ENCODE measurements at places on chromosomes 11 and 22. TPM values are rescaled to one million over a fixed set of nuclear protein-coding genes. Genes with fewer than 3 reads are reported as not detected.

GRCh38 chr11:17734418-17734911, at the start of gene KCNC1:
KCNC1 (plus strand) TSS chr11:17734781; CDS start chr11:17736003, 1,222 bp downstream.
- no peak for DNase-seq

GRCh38 chr11:76626921-76627401, 43.6 kb downstream of the LRRC32 start:
- DNase-seq = no peak

GRCh38 chr11:68331338-68331947, 19.1 kb downstream of the LRP5 start:
- DNase-seq = no peak

DNA sequence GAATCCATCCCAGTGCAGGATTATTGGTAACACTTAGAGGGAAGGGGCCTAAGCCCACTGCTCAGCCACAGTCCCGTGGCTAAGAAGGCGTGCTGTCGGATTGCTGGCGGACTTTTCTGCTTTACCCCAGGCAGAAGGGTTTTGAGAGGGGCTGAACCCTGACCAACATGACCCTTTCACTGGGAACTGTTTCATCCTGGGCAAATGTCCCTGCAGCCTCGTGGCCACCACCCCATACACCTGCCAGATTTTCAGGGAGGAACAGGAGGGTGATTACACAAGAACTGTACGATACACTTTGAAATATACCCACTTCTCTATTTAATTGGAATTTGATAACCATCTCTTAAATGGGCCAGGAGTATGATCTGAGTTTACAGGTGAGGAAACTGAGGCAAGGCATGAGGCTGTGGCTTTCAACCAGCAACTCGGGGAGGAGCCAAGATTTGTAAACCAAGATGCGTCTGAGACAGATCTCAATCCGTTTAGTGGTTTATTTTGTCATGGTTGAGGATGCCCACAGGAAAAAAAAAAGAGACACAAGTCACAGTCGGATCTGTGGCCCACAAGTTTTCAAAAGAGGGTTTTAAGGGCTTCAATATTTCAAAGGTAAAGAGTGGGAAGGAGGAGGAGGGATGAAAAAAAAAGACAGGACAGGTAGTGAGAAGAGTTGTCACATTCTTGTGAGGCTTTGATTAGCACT, 6.1 kb upstream of the APOL3 start:
- no peak for DNase-seq

DNA sequence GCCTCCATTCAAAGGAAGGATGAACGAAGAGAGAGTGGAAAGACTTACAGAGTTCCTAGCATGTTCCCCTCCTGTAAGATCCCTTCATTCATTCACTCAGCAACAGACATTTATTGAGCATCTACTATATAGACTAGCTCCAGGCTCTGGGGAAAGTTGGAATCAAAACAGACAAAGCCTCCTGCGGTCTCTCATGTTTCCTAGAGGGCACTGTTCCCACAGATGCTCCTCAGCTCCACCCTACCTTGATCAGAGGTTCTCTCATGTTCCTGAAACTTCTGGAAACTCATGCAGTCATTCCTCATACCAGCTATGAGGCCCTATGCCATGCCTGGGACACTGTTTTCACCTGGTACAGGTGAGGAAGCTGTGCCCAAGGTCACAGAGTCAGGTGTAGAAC, 11.1 kb downstream of the ALX4 start:
- no peak for DNase-seq

DNA sequence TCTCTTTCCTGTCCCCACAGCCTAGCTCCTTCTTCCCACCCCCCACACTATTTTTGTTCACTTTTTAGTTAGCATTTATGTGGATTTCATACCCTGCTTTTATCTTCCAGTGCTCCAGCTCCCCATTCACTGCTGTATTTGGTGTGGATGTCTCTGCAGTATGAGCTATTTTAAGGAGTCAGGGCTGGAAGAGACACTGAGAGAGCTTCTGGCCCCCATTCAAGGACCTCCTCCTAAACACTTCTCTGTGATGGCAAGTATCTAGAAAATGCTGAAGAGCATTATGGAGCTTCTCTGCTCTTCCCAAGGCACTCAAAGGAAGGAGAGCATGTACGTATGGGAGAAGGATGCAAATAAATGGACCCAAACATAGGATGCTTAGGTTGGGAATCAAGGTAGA, 79.5 kb downstream of the RAB30 start:
- no peak for DNase-seq

GRCh38 chr11:106854429-106854828, 163.8 kb downstream of the GUCY1A2 start:
- DNase-seq = no peak

DNA sequence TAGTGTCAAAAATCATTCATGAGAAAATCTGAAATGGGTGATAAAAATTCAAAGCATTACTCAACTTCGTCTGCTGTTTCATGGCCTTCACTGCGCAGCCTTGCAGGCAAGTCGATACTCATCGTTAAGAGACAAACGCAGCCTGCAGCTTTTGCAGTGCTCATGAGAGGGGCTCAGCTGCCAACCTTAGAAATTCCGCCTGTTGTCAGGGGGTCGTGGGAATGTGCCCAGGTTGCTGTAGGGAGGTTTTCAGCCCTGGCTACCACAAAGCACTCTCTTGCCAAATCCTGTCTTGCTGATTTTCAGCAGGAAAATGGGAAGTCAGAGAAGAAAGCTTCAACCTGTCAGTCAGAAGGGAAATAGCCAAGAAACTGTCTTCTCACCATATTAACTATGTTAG, 25.4 kb upstream of the GRAMD1B start:
- no peak for DNase-seq

GRCh38 chr11:107780136-107780535, 68.3 kb upstream of the SLN start:
- no peak for DNase-seq

DNA sequence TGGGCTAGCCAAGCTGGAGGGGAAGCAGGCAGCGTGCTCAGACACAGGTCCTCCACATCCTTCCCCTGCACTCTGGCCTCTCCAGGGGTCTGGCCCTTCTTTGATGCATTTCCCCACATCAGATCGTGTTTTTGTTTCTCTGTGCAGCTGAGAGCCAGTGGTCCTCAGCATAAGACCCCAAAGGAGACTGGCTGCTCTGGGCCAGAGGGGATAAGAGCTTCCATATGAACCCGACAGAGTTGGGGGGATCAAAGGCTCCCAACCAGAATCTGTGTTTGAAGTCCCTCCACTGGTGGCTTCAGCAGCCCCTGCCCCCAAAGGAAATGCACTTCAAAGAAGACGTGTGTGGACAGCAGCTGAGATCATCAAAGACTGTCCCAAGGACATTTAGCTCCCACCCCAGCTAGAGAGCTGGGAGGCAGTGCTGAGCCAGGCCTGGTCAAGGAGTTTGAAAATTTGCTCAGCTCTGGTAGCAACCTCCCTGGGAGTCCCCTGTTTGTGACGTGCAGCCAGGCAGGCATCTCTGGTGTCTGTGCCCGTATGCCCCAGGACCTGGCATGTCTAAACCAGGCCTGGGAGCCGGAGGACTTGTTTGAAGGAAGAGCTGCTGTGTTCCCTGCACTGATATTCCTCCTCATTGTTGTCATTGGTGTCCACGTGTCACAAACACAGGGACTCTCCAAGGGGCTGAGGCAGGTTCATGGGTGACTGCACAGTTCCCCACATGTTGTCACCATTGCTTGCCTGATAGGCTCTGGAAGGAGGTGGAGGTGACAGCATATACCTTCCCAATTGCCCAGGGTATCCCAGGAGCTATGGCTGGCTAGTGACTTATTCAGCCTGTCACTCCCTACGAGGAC, 99.0 kb downstream of the AMOTL1 start:
- DNase-seq = peak; percentile 48

- DNase-seq = no peak
Observed at GRCh38 chr11:76245720-76246119, 39.4 kb upstream of the WNT11 start.

DNA sequence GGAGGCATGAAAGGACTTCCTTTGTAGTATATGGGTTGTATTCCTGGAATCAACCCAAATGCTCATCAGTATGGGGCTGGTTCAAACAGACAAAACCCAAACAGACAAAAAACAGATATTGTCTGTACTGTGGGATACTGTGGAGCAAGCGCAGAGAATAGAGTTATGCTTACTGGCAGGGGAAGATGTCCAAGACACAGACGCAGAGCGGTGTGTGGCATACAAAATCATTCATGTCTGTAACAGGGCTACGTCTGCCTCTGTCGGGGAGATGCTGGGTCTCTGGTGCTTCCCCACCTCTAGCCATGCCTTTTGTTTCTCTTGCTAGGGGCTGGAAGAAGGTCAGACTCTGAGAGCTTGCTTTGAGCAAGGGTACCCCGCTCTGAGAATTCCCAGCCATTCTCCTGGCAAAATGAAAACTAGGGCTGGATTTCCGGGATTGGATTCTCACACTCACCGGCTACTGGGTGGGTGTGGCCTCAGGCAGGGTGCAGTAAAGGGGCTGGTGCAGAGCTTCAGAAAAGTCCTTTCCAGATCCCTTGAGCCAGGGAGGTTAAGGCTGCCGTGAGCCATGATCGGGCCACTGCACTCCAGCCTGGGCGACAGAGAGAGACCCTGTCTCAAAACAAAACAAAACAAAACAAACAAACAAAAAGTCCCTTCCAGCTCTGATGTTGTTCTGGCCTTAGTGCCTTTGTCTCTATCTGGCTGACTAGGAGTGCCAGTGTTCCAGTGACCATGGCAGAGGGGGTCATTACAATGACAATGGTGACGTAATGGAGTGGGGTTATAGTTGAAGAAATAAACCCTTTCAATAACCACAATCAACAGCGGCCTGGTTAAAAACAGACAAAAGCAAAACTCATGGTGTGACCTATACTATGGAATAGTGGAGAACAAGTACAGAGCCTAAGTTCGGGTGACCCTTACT, 2.9 kb upstream of the ABCC8 start:
- DNase-seq = no peak

GRCh38 chr11:110866081-110866480, 153.8 kb upstream of the ARHGAP20 start:
- DNase-seq = no peak

GRCh38 chr11:101476191-101476590, 107.6 kb downstream of the TRPC6 start:
- DNase-seq = no peak

DNA sequence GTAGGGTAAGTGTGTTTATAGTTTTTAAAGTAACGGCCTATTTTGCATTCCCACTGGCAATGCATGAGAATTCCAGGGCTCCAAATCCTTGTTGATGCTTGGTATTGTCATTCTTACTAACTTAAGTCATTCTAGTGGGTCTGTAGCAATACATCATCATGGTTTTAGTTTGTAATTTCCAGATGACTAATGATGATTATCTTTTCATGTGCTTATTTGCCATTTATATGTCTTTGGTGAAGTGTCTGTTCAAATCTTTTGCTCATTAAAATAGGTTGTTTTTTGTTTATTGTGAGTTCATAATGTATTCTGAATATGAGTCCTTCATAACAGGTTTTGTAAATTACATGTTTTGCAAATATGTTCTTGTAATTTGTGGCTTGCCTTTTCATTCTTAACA, 31.2 kb downstream of the MTMR3 start:
- no peak for DNase-seq

- DNase-seq = no peak
Observed at GRCh38 chr11:95156133-95156721, 66.6 kb downstream of the ENDOD1 start.

- peak; percentile 64 for DNase-seq
Observed at GRCh38 chr22:48366591-48366990, 1461.1 kb downstream of the BRD1 start.

DNA sequence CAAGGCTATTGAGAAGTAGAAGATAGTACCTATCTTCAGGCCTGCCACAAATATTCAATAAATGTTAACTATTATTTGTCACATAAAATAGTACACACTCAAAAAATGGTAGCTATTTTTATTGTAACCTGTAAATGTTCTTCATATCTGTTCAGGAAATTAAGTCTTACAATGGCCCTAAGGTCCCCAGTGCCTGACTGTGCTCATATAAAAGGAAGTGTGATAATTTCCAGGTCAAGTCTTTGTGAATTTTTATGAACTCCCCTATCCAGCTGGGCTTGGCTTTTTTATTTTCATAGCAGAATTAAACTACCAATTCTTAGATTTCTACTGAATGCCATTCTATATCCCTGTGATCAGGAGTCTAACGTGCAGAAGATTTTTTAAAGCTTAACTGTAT, 284.2 kb upstream of the PITPNB start:
- DNase-seq = no peak

DNA sequence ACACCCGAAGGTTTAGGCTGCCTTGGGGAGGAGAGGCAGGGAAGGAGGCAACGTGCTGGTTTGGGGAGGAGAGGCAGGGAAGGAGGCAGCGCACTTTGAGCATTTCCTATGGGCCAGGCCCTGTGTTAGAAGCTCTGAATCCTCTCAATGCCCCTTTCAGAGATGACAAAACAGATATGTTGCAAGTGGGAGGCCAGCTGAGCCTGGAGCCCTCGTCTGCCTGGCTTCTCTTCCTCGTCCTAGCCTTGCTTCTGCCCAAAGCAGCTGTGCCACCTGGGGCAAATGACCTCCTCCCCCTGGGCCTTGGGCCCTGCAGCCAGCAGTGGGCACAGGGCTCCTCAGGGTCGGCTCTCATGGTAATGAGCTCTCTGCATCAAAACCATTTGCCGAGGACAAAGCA, 15.3 kb upstream of the LRRC32 start:
- DNase-seq = no peak

DNA sequence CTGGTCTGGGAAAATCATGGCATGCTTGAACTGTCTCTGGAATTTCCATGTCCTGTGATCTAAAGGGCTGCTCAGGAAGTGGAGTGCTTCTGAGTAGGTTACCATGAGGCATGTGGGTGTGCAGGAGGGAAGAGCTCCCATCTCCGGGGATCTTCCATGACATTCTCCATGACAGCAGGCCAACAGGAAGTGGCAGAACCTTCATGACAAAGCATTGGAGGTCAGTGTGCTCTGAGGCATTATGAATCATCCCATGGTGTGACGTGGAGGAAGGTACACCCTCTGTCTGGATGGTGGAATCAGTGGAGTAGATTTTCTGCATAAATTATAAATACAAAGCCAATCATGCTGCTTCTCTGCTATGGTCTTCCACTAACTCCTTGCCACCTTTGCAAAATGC, 139.6 kb upstream of the E2F8 start:
- no peak for DNase-seq

Gene ANO5
- not detected for total RNA-seq

Gene KCNQ1
- not detected for total RNA-seq

Gene SYCE3
- total RNA-seq = not detected

Gene NUP98
- total RNA-seq = 68.9 TPM

Gene CCDC188
- total RNA-seq = 0.56 TPM

Gene GLYAT
- total RNA-seq = not detected

Gene ENTHD1
- total RNA-seq = not detected

Gene PLAAT4
- total RNA-seq = 8.5 TPM

Gene EFEMP2
- total RNA-seq = 131 TPM

Gene LRRC55
- total RNA-seq = not detected

Measured in osteocyte (in vitro differentiated cells).